Activated CD4-positive, alpha-beta T cell treated with anti-CD3 and anti-CD28 coated beads for 1 hour (primary cell): ENCODE measurements at places on chromosomes 2 and 18.

DNA sequence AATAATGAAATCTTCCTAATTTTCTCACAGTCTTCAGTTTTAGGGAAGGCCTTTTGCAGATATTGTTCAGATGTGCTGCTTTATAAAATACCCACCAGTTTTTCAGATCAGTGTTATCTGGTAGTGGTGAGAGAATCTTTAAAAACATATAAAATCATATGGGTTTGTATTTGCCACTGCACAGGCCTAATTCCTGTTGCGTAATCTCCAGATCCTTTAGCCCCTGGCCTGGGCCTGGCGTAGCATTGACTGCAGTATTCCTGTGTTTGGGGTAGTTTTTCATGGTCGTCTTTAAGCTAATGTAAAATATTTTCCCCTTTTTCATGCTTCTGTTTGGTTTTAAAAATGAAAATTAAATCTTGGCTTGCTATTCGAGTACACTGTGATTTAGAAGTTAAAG, 43.2 kb downstream of the TSHZ1 start:
- no peak for DNase-seq

DNA sequence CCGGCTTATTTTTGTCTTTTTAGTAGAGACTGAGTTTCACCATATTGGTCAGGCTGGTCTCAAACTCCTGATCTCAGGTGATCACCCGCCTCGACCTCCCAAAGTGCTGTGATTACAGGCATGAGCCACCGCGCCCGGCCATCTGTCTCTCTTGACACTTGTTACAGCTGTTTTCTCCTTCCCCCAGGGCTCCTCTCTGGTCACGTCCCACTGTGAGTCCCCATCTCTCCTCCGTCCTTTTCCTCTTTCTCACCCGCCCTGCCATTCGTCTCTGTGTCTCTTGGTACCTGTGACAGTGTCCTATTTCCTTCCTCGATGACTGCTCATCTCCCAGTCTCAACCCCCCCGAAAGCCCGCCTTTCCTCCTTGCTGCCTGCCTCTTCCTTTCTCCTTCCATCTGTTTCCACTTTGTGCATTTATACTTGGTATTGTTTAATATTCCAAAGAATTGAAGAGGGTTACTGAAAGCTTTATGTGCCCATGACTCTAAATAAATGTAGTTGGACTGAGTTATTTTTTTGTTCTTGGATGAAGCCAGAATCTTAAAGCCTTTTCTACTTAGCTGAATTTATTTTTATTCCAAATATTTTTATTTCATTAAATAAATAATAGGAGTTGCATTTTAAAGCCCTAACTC, 241.5 kb downstream of the SH3RF3 start:
- DNase-seq: no peak

DNA sequence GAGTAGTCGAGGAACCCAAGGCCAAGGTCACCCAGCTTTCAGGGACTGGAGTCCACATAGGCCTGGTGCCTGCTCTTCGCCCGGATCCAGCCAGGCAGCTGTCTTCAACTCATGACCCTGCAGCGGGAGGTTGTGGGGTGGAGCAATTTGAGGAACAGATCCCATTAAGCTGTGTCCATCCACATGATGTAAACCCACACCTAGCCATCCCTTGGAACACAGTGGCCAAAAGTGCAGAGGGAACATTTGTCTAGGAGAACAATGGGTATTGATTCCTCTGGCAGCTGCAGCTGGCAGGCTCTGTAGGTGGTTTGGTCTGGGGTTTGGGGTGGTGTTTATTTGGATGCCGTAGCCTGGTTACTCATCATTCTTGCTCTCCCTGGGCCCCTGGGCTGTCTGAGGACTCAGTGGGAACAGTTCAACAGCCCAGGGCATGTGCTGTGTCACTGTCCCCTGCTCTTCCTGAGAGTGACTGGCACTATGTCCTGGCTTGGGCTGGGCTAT, 99.4 kb downstream of the TFCP2L1 start:
- no peak for DNase-seq

DNA sequence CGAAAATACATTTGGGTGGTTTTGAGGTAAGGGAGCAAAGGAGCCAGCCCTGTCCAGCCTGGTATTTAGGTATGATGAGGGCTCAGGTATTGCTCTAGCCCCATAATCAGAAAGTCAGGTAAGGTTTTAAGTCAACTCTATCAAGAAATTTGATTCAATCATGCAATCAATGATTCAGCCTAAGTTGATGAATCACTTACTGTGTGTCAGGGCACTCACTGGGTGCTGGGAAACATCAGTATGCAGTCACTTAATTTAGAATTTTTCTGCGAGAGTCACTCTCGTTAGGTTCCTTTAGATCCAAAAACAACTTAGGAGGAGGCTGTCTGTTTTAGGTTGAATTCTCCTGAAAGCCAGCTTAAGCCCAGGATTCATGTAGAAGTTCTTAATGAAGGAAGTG, 17.7 kb upstream of the SERPINB2 start:
- no peak for DNase-seq

GRCh38 chr18:9494778-9495331, 19.5 kb downstream of the RALBP1 start:
- no peak for DNase-seq

GRCh38 chr18:13273800-13274199, 55.2 kb downstream of the LDLRAD4 start:
- DNase-seq: no peak
